ENCODE measurements at places on chromosomes 6 and 20. TPM values are rescaled to one million over a fixed set of nuclear protein-coding genes. Genes with fewer than 3 reads are reported as not detected.

GRCh38 chr6:144296973-144297372, 11.8 kb downstream of the UTRN start:
- DNase-seq: no peak

CFAP206 gene
- not detected for total RNA-seq

DNA sequence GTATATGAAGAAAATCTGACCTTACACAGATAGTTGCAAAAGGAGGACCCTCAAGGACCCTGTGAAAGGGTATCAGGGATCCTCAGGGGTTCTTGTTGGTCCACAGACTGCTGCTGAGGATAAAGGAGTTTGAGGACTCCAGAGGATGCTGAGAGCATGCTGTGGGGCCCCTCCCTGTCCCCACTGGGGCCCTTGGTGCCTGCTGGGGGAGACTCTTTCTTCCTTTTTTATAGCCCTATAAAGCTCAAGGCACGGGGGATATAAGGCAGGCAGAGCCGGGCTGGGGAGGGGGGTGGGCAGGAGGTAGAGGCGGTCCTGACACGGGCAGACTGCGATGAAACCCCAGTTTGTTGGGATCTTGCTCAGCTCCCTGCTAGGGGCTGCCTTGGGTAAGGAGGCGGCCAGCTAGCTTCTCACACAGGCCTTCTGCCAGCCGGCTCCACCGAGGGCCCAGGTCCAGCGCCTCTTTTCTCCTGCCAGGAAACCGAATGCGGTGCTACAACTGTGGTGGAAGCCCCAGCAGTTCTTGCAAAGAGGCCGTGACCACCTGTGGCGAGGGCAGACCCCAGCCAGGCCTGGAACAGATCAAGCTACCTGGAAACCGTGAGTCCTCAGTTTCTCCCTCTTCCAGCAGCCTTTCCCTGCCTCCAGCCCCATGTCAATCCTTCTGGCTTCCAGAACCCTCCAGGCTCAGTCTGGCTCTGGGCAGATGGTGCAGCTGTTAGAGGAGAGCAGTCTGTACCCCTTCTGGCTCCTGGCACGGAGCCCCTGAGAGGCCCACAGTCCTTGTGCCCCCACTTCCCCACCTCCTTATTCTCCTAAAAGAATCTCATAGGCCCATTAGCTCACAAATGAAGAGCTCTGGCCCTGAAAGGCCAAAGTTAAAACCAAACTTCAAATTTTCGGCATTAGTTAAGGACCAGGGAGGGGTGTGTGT, at the start of gene LY6G6D:
Gene LY6G6D, plus strand, starts transcription at position 327 of the 937 bp plus-strand sequence. Its CDS starts 8 bp downstream, at position 335.
- DNase-seq: no peak

- DNase-seq: no peak
These were observed 132.7 kb upstream of the JAG1 start for GRCh38 chr20:10806539-10806938.

DNA sequence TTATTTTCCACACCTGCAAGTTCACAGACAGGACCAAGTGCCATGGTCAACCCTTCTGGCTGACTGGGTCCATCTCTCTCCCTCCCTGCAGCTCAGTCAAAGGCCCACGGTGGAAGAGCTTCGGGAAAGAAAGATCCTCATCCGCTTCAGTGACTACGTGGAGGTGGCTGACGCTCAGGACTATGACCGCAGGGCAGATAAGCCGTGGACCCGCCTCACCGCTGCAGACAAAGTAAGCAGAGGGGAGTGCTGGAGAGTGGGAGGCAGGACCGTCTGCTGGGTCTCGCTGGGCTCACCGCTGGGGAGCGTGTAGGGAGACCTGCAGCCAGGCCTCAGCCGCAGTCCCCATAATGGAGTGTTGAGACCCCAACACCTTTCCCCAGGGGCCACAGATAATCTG, 45.0 kb downstream of the TBC1D7 start:
- no peak for DNase-seq

TRIM31 gene
- not detected for total RNA-seq

GRCh38 chr20:278181-278580, 12.4 kb downstream of the C20orf96 start:
- DNase-seq: no peak

GRCh38 chr20:31633339-31633914, 4.3 kb upstream of the COX4I2 start:
- DNase-seq: no peak

- DNase-seq: no peak
These were observed at the start of gene FOXA2 for GRCh38 chr20:22584522-22584921. Gene FOXA2 (minus strand): TSS chr20:22584572. CDS start chr20:22584278, 294 bp downstream.

DNA sequence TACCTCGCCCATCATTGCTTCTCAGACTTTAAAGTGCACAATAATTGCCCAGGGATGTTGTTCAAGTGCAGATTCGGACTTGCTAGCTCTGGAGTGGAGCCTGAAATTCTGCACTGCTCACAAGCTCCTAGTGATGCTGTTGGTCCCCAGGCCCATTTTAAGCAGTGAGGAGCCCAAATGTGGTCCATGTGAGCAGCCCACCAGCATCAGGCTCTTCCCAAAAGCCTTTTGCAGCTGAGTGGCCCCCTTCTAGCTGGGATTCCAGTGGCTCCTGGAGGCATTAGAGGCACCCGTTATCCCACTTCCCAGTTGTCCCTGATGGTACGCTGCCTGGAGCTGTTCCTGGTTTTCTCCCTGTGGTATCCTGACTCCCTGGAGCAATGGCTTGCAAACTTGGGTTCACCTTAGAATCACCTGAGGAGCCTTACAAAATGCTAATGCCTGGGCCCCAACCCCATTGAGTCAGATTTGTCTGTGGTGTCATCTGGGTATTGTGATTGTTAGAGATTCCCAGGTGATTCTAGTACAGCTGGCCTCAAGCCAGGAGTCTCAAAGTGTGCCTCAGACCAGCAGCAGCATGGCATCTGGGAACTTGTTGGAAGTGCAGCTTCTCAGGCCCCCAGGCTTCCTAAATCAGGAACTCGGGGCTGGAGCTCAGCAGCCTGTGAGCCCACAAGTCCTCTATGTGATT, 186.9 kb upstream of the SLC24A3 start:
- DNase-seq: no peak

- DNase-seq: no peak
These were observed 147.5 kb downstream of the BCAS1 start for GRCh38 chr20:53922901-53923314.

- no peak for DNase-seq
These were observed 9.2 kb downstream of the OR2A4 start for GRCh38 chr6:131692031-131692430.

DNA sequence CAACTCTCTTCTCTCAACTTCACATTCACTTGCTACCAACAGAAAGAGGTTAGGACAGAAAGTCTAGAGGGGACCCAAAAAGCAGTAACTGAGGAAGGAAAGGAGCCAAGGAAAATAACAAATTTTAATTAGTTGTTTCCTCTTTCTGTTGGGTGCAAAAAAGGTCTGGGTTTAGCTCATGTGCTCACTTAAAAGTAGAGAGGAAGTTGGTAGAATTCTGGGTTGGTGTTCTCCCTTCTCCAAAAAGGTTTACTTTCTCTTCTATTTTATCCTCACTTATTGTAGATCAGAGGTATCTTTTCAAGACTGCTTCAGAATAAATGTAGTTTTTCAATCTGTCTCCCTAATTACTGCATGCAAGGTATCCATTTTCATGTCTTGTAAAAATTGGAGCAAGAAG, 42.8 kb downstream of the MAP3K7 start:
- DNase-seq: no peak

GRCh38 chr6:85114581-85114935, 335.3 kb upstream of the NT5E start:
- DNase-seq: no peak

SEL1L2 gene
- not detected for total RNA-seq

GRCh38 chr20:44457016-44457415, 18.7 kb upstream of the TTPAL start:
- DNase-seq: no peak

DNA sequence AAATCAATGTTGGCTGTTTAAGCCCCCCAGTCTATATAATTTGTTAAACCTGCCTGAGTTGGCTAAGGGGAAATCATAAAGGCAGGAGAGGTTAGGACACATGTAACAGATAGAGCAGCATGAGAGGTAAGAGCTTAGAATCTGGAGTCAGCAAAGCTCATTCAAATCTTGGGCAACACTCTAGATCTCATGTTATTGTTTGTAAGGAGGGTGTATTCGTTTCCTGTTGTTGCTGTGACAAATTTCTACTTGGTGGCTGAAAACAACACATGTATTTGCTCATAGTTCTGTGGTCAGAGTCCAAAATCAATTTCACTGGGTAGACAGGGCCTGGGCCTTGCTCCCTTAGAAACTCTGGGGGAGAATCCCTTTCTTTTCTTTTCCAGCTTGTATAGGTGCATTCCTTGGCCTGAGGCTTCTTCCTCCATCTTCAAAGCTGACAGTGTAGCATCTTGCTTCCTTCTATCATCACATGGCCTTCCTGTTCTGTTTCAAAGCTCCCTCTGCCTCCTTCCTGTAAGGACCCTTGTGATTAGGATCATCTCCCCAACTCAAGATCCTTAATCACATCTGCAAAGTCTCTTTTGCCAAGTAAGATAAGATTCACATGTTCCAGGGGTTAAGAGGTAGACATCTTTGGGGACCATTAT, 4.4 kb downstream of the LY86 start:
- no peak for DNase-seq

DNA sequence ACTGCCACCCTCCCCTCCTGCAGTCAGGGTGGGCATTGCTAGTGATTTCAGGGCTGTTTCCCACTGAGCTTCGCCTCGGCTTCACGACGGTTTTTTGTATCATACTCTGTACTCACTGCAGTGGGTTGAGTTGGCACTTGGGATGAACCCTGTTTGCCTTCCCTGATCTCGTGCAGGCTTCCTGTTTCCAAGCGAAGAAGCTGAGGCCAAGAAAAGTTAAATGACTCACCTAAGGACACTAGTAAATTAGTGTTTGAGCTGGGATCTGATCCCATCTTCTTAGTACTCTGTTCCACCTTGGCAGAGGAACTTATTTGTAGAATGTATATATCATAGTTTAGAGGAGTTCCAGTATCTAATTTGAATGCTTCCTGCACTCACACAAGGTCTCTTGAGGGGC, 50.3 kb upstream of the VSTM2L start:
- DNase-seq: no peak

DNA sequence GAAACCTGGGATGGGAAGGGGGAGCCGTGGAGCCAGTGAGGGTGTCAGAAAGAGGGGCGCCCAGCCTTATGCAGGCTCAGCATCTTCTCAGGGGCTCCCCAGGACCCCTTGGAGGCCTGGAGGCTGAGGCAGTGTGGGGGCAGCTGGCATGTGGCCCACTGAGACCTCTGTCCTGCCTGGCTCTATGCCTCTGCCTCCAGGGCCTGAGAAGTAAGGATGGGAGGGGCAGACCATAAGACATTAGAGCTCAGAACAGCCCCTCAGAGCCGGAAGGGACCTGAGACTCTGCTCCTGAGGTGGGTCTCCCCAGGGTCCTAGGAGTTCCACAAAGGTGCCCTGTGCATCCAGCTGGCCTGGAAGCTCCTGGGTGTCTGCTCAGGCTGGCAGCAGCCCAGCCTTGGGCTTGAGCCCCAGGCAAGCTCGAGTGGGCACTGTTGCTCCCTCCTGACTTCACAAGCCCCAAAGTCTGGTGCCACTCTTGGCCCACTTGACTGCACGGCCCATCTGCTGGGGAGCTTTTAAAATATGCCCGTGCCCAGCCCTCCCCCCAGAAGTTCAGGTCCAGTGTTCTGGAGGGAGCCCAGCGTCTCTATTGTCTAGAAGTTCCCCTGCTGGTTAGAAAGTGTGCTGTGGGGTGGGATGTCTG, 126.8 kb downstream of the GRM4 start:
- no peak for DNase-seq

DNA sequence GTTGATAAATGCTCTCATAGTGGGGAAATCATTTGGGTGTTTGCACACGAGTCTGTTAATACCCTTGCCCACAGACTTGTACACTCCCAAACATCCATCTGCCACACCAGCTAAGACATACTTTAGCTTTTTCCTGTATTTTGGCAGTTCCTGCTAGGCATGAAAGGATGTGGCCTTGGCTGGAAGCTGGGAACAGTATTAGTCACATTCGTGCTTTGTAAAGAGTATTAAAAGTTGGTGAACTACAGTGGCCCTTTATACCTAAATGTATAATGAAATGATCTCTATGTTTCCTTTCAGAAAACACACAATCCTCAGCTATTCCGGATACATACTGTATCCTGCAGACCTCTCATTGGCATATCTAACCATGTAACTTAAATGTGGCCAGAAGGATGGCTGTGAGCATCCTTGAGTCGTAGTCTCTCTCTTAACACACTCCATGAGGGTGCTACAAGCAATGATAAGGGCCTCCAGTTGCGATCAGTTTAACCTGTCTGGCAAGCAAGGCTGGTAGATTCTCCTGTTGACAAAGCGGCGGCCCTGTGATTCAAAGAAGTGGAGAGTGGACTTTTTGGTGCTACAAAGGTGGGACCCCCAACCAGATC, 1.5 kb downstream of the LEMD2 start:
- DNase-seq: no peak

HBS1L gene
- 96.9 TPM for total RNA-seq

DNA sequence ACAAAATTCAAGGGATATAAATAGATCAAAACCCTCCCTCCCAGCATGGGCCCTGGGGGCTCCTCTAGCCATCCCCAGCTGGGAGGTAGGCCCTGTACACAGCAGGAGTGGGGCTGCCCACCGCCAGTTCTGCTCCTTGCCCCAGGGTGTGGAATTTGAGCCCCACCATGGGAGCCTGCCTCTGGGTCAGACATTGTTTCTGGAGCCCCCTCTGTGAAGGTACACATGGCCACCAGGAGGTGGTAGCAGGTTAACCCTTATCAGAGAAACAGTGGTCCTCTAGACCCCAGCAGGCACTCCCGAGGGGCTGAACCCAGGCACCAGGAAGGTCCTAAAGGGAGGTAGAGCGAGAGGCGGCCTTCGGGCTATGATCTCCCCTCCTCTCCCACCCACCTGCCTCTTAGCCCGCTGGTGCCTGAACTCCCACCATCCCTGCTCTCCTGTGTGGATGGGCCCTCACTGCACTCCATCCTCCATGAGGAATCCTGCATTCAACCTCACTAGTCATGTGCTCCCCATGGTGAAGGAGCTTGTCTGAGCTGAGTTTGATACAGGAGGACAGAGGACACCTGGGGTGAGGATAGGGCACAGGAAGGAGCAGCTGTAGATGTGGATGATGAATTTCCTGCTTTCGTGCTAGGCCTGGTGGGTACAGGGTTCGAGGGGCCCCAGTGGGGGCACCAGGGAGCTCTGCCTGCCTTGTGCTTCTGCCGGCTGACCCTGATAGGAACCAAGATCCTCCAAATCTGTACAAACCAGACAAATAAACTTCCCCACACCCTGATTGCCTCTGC, 114.9 kb downstream of the GRM4 start:
- no peak for DNase-seq

All from naive thymus-derived CD8-positive, alpha-beta T cell (primary cell).